Osteocyte (in vitro differentiated cells): ENCODE measurements at places on chromosomes 6 and 20. TPM values are rescaled to one million over a fixed set of nuclear protein-coding genes. Genes with fewer than 3 reads are reported as not detected.
A peak's percentile ranks its signal among the peaks of the same experiment; 100 is the strongest.

- peak; percentile 67 for DNase-seq
Observed at GRCh38 chr6:167570460-167571400, 245.8 kb downstream of the TTLL2 start.

GRCh38 chr6:68497927-68498326 is 137.2 kb upstream of the ADGRB3 start:
- no peak for DNase-seq

GRCh38 chr20:9185511-9185910 is 116.6 kb downstream of the PLCB4 start:
- DNase-seq, result no peak

DNA sequence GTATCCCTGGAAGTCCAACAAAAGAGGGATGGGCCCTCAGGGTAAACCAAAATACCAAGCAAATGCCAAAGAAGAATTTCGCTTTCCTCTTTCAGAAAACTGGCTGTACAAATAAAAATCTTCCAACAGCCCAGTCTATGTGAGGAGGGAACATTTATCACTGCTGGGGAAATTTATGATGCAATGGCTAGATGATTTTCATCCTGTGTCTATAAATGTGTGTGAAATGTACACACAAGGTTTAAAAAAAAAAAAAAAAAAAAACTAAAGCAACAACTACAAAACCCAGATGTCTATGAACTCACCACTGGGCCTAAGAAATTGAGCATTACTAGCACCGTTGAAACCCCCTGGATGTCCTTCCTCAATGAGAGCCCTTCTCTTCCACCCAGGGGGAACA is 68.7 kb upstream of the SLC4A11 start:
- DNase-seq, result no peak

GRCh38 chr6:133306931-133307330 is 65.8 kb downstream of the EYA4 start:
- DNase-seq, result no peak

DNA sequence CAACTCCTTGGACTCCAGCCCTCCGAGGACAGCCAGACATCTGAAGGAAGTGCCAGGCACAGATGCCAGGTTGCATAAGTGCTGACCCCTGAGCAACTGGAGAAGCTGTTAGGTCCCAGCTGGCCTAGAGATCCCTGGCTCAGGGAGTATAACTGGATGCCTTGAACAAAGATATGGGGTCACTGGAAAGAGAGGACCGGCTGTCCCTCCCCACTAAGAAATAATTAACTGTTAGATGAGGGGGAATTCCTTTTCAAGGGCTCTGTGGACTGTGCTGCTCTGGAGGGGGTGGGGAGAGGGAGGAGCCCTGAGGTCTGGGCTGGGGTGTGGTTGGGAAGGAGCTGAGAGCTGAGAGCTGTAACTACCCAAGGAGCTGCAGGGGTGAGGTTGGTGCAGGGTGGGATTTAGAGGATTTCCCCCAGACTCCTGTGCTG is 39.6 kb downstream of the HLA-F start:
- DNase-seq, result no peak

DNA sequence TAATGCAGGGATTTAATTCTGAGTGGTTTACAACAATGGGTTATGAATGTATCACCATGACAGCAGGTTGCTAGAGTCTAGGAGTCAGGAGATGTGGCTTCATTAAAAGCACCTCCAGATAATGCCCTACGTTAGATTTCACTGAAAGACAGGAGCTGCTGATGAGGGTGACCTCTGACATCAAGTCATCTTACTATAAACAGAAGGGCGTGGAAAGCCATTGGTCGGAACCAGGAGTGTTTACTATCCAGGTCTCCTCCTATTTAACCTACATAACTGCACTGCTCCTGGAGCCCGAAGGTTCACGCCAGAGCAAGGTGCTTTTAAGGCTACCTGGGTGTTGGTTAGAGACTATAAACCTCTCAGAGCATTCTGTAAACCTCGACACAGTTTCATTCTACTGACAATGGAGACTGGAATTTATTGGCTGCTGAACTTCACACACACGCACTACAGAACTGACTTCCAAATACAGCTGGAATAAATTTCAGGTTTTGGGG is 128.7 kb downstream of the EYA4 start:
- no peak for DNase-seq

DNA sequence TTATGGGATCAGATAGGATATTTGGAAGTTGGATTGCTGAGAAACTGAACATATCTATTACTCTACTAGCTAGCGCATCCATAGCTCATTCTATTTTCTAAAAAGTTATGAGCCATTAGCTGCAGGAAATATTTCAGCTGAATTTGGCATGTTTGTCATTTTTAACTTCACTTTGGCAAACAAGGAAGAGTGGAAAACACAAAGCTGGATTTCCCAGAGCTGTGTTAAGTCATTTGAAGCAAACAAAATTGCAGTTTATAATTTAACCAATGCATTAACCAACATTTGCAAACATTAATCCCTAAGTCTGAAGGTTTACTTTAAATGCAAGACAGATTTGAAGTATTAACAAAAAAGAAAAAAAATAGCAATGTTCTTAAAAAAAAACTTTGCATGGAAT is 1.2 kb downstream of the ALDH8A1 start:
- no peak for DNase-seq

- DNase-seq, result no peak
Observed at GRCh38 chr6:43989581-43990146, 137.6 kb downstream of the MRPL14 start.

DNA sequence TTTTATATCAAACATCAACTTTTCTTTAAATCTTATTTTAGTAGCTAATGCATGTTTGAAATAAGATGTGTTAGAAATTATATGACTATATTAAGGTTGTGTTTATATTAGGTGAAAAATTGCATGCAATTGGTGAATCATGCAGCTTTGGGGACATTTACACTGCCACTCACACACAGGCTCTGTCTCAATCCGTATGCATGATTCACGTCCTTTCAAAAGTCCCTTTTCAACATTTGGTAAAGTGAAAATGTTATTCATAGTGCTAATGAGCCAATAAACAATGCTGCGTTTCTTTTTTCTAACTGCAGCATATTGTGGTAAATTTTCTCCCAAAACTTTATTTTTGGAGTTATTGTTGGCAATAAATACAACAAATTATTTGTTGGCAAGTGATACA is 198.0 kb downstream of the FUT9 start:
- DNase-seq, result no peak

- no peak for DNase-seq
Observed at GRCh38 chr6:142756215-142756630, 188.8 kb downstream of the HIVEP2 start.

DNA sequence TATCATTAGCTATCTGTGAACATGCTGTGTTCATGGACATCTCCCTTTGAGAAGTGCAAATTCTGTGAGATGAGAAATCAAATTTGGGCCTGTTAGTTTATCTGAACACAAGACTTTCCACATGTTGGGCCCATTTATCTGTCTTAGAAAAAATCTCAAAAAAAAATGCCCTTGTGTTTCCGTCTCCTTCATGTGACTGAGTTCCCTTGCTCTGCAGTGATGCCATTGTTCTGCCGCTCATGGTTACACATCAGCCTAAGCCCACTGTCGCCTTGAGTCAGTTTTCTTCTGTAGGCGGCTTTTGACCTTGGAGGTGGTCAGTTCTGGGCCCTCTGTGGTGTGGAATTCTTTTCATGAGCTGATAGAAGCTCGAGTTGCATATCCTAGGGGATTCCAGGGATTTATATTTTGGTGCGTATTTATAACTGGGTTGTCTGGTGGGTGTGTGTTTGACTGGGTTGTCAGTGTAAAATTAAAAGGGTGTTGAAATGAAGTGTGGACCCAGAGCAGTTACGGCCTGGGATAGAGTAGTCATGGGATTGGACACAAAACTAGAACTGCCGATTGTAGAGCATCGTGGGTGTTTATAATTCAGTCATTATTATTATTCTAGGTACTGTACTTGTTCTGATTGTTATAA is 156.7 kb downstream of the JARID2 start:
- DNase-seq, result no peak

DNA sequence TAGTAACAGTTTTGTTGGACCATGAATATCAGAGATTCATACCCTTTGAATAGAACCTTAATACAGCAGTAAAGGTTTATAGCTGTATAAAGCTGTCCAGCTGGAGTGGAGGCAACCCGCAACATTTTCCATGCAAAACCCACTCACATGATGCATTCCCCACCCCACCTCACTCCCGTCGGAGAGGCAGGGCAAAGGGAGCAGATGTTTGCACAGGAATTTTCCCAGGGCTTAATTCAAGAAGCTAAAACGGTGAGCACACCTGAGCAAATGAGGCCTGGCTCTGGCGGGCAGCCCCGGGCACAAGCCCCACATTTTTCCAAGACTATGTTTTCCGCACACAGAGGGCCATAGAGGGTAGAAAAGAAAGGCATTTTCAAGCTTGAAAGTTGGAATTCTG is 191.7 kb downstream of the FOXC1 start:
- DNase-seq, result no peak

GRCh38 chr6:47079638-47080037 is 37.5 kb upstream of the ADGRF1 start:
- DNase-seq, result no peak

GRCh38 chr6:124964764-124965105 is 2.5 kb downstream of the RNF217 start:
- no peak for DNase-seq

DNA sequence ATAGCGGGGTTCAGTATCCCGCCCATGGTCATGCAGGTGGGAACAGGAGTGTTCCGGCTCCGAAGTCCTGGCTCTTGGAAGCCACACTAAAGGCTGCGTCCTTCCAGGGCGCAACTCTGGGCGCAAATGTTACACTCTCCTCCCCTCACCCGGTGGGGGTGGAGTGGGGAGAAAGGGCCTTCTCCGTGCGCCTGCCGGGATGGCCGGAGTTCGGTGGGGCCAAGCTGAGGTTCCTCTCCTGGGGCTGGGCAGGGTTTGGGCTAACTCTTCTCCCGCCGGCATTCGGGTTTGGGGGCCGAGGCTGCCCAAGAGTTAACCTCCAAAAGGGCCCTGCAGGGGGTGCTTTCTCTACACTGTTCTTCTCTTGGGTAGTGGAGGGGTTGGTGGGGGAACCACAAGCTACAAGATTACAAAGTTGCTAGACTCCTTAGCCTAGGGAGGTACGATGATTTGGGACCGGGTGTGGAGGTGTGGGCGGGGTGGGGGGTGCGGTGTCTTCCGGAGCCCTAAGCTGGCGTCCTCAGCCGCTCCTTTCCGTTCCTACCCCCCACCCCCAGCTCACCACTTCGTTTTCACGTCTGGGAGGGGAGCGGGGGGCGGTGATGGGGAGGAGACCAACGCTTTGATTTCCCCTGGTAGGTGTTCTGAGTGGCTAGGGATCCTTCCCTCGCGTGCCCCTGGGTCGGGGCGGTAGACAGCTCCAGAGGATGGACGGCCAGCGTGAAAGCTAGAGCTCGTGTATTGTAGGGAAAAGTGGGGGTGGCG is 12.3 kb downstream of the NRN1 start:
- no peak for DNase-seq

GRCh38 chr20:51312480-51312783 is 230.1 kb downstream of the NFATC2 start:
- no peak for DNase-seq

DNA sequence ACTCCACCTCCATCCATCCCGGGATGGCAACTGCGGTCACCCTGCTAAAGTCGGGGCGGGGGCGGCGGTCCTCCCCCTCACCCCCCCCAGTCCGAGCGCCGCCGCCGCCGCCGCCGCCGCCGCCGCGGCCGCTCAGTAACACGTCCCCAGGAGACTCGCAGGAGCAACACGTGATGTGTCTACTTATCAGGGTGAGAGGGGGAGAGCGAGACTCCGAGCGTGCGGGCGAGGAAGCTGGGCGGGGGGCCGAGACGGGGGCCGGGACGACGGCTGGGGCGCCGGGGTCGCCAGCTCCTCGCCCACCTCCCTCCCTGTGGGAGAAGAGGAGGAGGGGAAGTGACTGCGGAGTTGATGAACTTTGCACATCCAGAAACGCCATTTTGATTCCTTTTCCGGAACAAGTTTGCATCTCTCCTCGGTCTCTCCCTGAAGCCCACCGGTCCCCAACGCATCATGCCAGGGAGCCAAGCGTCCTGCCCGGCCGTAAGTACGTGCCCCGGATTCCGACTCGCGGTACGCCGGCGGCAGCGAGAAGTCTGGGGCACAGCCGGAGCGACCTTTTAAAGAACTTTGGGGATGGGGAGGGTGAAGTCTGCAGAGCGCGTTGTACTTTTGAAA is at the start of gene RREB1:
RREB1 (plus strand) TSS at position 384 of the 618 bp plus-strand sequence. CDS start 73,951 bp downstream, outside the sequence.
- DNase-seq, result no peak

DNA sequence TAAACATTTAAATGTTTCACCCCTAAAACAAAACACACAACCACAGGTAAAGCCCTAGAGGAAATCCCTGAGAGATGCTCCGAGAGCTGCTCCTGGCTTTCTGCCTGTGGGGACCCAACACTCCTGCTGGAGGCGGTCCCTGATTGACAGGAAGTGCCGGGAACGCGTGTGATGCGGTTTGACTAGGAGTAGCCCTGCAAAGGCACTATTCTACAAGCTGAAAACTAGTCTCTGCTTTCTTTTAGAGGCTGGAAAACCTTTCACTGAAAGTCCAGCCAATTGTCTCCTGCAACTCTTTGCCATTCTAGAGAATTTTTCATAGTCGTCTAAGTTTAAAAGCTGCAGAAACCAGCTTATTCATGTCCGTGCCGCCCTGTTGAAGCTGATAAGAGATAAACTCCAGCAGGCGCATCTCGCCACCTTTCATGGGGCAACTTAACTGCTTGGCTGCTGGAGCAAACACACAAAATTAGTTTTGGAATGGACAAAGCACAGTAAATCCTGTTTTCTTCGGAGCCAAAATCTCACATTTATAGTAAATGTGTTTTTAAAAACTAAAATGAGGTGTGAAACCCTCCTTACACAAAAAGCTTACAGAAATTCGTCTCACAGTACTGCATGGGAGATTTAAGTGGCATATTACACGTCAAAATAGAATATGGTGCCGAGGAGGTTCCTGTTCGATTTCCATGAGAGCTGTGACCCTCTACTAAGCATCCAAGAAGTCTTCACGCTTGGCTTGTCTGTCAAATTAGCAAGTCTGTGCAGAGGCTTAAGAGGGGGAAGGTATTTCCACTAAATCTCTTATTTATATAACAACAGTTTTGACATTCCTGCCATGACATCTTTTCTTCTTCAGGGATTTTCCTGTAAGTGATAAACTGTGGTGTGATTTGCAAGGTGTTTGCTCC is 46.9 kb downstream of the DACT2 start:
- no peak for DNase-seq

DNA sequence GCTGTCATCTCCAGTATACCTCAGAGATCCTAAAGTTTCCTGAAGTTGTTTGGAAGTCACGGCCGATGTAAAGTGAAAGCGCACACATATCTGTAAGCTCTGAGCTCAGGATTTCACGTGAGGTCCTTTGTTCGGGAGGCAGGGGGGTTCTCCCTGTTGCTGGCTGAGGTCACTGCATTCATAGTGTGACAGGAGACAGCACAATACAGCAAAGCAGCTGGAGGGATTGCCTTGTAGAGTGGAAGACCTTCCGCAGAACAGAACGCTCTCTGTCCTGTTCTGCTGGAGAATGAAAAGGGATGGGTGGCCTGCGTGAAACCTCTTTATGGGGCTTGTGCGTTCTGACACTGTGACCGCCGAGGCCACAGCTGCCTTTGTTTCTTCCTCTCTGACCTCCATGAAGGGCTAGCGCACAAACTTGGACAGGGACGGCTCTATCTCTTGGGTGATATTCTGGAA is 13.4 kb upstream of the SERPINB1 start:
- no peak for DNase-seq

Gene FBXO5
- total RNA-seq, result 8.6 and 8.9 TPM in 2 replicates

Gene CFAP206
- total RNA-seq, result 0.30 and 0.44 TPM in 2 replicates

Gene BMP6
- total RNA-seq, result not detected in 2 replicates

Gene ISM1
- 0.21 and 0.31 TPM in 2 replicates for total RNA-seq

Gene SLC44A4
- not detected in 2 replicates for total RNA-seq

Gene GPX5
- not detected in 2 replicates for total RNA-seq

Gene CDH22
- total RNA-seq, result not detected in 2 replicates

Gene PIM1
- total RNA-seq, result 8.9 and 12.8 TPM in 2 replicates

Gene MYCT1
- total RNA-seq, result not detected in 2 replicates

Gene RPS18
- 2,180 and 2,216 TPM in 2 replicates for total RNA-seq

Gene RAET1E
- not detected in 2 replicates for total RNA-seq

Gene POM121L2
- total RNA-seq, result not detected in 2 replicates

Gene GTSF1L
- total RNA-seq, result not detected in 2 replicates

Gene EPPIN
- total RNA-seq, result not detected in 2 replicates
